ENCODE measurements at places on chromosomes 12 and 14.

GRCh38 chr14:78764240-78764639, 594.1 kb downstream of the NRXN3 start:
- DNase-seq: peak; percentile 35

DNA sequence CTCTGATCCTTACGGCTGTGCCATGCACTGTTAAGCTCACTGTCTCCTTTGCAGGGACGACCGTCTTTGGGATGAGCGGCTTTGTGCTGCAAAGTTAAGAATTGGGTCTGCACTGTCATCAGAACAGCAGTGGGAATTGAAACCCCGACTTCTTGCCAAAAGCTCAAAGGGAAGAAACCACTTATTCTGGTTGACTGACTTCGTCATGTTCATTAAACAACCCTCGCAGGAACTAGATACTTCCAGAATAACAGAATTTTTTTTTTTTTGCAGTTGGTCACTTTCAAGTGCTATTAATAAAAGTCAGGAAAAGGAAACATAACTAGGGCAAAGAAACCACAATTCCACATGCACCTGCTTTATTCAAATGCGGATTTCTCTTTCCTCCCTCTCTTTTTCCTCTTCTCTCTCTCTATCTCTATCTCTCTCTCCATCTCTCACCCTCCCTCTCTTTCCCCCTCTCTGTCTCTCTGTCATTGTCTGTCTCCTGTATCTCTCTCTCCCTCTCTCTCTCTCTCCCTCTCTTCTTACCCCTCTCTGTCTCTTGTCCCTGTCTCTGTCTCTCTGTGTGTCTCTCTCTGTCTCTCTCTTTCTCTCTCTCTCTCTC, 12.3 kb upstream of the GLT1D1 start:
- DNase-seq: no peak

- DNase-seq: peak; percentile 56
Observed at GRCh38 chr14:24817212-24818057, 183.4 kb upstream of the GZMB start.

DNA sequence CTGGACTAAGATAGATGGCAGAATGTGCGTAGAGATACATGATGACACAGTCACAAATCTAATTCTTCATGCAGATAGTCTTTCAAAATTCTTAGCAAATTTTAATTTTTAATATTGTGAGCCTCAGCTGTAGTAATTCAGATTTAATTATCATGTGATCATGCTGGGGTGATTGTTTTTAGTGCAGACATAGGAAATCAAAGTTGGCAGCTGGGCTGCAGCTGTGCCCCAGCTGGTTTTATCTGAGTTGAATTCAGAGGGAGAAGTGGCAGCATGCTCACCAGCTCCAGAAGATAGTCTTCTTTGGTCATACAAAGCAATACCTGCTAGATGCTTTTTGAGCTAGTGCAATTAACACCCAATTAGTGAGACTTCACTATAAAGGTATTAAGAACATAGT, 292.9 kb downstream of the RAD51B start:
- DNase-seq: no peak

- DNase-seq: no peak
Observed at GRCh38 chr12:131124487-131125280, 171.0 kb downstream of the ADGRD1 start.

GRCh38 chr14:88477513-88478250, 77.1 kb downstream of the PTPN21 start:
- peak; percentile 20 for DNase-seq

- DNase-seq: peak; percentile 86
Observed at GRCh38 chr14:52051871-52052270, 17.0 kb downstream of the NID2 start.

DNA sequence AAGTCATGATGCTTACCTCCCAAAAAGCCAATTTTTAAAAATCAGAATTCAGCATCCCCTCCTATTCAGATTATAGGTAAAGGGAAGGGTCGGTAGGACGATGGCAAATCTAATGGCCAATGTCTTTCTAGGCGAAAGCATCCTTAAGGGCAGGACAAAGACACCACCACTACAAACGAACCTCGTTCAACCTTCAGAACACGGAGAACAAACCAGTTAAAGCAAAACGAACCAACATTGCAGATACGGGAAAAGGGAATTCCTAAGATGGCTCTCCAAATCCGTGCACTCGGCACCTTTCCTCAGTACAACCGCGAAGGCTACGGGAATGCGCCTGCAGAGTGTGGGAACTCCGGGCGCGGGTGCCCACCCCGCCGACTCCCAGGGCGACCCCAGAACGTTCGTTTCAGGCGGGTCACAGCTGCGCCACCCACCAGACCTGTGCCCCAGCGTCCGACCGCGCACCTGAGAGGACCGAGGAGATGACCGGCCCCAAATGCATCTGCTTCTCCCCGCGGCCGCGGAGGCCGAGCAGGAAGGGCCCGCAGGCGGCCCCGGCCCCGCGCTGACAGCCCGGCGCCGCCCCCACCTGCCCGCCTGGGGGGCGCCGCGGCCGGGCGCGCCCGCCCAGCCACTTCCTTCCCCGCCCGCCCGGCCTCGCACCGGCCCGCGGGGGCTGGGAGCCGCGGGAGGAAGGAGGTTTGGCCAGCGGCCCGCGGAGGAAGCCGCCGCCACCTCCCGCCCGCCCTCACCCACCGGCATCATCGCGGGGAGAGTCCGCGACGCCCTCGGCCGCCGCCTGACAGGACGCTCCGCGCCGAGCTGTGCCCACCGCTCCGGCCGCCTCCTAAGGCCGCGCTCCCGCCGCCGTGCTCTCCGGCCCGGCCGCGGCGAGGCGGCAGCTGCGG, 578 bp downstream of the PPP1R13B start:
- DNase-seq: no peak

GRCh38 chr12:3888659-3889058, 15.5 kb upstream of the PARP11 start:
- DNase-seq: no peak

DNA sequence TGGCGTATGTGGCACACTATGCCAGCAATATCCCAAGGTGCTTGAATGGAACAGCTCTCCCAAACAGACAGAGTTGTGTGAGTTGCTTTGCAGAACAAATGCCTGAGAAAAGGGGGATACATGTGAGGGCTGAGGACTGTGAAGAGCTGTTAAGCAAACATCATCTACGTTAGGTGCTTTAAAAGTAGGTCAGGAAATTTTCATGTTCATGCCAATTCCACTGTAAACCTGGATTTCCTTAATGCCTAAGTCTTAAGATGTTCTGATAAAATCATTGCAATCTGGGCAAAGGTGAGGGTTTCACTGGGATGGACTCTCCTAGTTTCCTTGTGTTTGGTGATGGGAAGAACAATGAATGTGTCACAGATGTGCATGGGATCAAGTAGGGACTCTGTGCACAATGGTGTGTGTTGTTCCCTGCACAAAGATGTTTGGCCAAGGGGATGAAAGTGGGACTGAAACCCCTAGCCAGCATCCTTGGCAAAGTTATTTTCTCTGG, 227.9 kb downstream of the KTN1 start:
- DNase-seq: no peak

- DNase-seq: no peak
Observed at GRCh38 chr12:42582050-42582449, 7.5 kb downstream of the PRICKLE1 start.
